ENCODE measurements at places on chromosomes 11 and 22. TPM values are rescaled to one million over a fixed set of nuclear protein-coding genes. Genes with fewer than 3 reads are reported as not detected.

GRCh38 chr11:61008971-61009370 is 37.5 kb downstream of the CD6 start:
- DNase-seq: no peak

DNA sequence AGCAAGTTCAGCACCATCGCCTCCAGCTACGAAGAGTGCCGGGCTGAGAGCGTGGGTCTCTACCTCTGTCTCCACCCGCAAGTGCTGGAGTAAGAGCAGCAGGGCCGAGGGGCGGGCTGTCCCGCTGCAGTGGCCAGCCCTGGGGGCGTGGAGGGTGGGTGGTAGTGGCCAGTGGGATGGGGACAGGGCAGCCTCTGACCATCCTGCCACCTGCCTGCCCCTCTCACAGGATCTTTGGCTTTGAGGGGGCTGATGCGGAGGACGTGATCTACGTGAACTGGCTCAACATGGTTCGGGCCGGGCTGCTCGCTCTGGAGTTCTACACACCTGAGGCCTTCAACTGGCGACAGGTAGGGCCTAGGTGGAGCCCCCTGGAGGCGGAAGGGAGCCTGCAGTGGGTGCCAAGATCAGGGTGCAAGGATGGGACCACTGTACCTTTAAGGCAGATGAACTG is 15.0 kb upstream of the BBS1 start:
- DNase-seq: no peak

DNA sequence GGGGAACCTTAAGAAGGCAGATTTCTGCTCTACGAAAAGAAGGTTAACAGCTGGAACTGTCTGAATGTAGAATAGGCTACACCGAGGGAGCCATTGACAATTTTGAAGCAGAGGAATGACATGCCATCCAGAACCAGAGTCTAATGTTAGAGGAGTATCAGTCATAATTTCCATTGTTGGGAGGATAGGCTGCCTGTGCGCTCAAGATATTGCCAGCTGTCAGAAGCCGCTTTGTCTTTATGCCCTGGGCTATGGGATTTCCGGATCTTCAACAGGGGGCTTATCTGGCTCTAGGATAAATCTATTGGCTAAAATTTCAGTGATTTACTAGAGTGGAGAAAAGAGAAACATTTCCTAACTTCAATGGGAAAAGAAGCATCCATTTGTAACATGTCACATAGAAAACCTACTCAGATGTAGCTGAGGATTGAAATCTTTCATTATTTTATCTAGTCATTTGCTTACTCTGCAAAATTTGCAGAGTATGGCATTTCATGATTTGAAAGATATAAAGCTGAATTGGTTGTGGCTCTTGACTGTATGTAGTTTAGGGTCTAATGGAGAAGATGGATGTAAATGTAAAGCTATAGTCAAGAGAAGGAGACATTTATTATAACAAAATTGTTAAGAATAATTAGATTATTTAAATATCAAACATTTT is 78.9 kb downstream of the ANO3 start:
- DNase-seq: no peak

DNA sequence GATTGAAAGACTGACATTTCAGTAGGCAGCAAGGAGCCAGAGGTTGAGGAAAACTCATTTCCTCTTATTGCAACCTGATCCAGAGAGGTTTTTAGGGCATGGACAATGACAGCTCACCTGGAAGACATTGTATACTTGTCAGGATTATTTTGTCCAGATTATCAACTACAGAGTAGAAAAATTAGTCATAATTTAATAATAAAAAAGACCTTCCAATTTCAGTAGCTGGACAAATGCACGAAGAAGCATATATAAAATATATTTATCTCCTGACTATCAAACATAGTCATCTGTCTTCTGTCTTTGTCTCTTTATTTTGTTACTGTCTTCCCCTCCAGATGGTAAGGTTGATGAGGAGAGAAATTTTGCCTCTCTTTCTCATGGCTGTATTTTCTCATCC is 330.6 kb upstream of the RAG2 start:
- no peak for DNase-seq

DNA sequence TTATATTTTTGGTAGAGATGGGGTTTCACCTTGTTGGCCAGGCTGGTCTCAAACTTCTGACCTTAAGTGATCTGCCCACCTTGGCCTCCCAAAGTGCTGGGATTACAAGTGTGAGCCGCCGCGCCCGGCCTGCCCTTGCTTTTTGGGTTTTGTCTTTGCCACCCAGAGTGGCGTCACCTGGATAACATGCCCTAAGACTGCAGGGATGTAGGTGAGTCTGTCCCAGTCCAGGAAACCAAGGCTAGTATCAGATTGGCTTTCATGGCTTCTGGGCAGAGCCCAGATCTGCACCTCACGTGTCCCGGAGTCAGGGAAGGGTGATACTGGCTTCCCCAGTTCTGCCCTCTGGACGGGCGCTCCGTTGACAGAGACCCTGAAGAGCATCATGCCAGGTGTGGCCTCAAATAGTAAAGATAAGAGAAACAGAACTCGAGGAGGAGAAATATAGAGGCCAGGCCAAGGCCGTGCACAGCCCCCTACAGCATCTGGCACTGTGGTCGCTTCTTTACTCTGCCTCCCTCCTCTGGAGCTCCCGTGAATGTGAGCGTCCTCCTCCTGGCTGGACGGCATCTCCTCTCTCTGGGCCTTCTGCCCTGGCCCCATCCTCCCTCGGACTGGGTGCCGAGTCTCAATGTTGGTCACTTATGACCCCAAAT is 7.8 kb upstream of the APOBEC3B start:
- no peak for DNase-seq

DNA sequence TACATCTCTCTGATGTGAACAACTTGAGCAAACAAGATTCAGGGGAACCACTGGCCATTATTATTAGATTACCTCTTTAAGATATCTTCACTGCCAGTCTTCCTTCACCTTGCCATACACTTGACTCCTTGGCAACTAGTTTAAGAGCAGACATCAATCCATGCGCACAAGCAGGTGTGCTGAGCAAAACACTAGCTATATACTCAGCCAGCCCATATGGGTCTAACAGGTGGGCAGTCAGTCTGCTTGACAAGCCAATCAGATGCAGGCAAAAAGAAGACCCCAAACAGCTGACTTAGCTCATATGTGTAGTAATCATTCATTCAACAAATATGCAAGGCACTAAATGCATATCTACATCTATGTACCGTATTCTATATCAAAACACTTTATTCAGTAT is 101.2 kb downstream of the SIK3 start:
- DNase-seq: no peak

DNA sequence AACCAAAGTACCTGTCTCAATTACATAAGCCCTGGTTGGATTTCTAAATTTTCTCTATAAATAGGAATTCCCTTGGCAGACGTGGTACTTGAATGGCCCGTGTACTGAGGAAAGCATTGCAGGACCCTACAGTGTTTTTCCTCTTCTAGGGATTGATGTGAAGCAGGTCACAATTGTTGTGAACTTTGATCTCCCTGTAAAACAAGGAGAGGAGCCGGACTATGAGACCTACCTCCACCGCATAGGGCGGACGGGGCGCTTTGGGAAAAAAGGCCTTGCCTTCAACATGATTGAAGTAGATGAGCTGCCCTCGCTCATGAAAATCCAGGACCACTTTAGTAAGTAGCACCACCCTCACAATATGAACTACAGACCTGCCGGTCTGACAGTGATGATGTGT is 16.7 kb downstream of the DDX25 start:
- DNase-seq: no peak

DNA sequence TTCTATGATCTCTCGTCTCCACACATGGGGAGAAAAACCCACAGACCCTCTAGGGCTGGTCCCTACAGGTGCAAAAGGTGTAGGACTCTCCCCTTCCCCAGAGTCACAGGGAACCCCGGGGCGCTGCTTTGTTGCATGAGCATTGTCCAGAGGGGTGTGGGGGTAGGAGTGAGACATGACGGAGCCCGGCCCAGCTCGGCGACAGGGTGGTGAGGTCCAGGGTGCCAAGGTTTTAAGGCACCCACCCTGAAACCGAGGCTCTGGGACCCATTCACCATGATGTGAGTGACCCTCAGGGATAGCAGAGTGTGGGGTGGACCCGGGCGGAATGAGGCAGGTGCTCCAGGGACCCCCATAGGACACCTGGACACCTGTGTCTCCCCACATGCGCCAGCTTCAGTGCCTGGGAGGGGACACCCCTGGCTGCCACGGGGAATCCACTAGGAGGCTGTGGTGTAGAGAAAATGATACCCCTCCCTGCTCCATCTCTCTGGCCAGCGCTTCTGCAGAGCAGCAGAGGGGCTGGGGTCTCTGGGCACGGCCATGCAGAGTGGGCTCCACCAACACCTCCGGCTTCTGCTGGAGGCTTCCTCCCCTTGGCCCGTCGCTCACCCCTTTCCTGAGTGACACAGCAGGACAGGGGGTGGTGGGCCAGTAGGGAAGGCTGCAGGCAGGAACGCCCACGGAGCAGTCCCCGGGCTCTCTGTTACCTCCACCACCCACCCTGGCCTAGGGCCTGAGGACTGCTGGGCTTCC is 15.2 kb downstream of the KRTAP5-5 start:
- DNase-seq: no peak

- DNase-seq: no peak
Observed at GRCh38 chr11:130071211-130071712, 1.6 kb downstream of the APLP2 start.

DNA sequence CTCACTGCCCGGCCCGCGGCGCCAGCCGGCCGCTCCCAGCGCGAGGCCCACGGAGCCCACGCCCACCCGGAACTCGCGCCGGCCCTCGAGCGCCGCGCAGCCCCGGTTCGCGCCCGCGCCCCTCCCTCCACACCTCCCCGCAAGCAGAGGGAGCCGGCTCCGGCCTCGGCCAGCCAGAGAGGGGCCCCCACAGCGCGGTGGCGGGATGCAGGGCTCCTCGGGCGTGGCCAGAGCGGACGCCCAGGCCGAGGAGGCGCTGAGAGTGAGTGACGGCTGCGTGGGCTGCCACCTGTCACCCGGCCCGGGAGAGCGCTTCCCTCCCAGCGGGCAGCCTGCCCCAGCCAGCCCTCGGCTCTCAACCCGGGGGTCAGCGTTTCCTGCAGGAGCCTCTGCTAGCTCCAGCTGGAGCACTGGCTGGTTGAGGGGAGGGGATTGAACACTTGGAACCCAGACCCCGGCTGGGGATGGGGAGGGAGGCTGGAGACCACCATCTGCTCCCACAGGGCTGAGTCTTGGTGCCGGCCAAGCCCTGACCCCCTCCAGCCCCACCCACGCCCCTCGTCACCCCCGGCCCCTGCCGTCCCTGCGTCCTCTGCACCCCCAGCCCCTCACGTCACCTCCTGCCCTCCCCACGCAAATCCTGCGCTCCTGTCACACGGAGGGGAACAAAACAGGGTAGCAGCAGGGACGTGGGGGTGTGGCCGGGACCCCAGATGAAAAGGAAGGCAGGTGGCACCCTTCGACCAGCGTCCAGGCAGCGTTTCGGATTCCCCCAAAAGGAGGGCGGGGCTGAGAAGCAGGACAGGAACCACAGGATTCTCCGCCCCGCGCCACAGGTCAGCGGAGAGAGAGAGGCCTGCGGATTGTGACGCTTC is 157.0 kb downstream of the BRD1 start:
- no peak for DNase-seq

DNA sequence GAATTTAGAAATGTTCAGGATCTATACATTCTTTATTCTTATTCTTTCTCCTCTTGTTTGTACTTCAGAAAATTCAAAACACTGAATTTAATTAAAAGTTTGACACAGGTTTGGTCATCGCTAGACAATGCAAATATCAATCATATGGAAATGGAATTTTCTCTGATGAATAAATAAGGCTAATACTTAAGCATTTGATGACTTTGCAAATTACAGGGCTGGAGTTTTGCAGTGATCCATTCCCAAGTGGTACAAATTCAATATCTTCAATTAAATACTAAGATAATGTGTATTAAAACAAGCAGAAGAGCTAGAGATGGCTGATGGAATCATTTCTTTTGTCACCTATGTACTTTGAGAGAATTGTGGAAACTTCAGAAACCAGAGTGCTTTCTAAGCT is 439.6 kb downstream of the DYNC2H1 start:
- DNase-seq: no peak

DNA sequence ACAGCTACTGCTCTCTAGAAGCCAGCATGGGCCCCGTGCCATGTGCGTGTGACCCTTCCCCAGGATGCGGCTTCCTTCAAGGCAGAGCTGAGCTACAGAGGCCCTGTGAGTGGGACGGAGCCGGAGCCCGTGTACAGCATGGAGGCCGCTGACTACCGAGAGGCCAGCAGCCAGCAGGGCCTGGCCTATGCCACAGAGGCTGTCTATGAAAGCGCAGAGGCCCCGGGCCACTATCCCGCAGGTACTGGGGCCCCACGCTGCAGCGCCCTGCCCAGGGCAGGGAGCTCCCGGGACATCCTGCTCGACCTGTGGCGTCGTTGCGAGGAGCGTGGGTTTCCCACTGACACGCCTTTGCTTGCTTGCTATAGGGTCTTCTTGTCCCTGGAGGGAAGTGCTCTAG is 34.7 kb downstream of the CTTN start:
- no peak for DNase-seq

FIBIN gene
- polyA plus RNA-seq: not detected

PAK1 gene
- polyA plus RNA-seq: 2.2 TPM

IFITM10 gene
- polyA plus RNA-seq: 0.08 TPM

C11orf42 gene
- polyA plus RNA-seq: not detected

PRAME gene
- polyA plus RNA-seq: 1,644 TPM

OR9Q2 gene
- polyA plus RNA-seq: not detected

C11orf97 gene
- polyA plus RNA-seq: not detected

All from K562 (cell line).